ENCODE measurements at places on chromosomes 16 and 17.

DNA sequence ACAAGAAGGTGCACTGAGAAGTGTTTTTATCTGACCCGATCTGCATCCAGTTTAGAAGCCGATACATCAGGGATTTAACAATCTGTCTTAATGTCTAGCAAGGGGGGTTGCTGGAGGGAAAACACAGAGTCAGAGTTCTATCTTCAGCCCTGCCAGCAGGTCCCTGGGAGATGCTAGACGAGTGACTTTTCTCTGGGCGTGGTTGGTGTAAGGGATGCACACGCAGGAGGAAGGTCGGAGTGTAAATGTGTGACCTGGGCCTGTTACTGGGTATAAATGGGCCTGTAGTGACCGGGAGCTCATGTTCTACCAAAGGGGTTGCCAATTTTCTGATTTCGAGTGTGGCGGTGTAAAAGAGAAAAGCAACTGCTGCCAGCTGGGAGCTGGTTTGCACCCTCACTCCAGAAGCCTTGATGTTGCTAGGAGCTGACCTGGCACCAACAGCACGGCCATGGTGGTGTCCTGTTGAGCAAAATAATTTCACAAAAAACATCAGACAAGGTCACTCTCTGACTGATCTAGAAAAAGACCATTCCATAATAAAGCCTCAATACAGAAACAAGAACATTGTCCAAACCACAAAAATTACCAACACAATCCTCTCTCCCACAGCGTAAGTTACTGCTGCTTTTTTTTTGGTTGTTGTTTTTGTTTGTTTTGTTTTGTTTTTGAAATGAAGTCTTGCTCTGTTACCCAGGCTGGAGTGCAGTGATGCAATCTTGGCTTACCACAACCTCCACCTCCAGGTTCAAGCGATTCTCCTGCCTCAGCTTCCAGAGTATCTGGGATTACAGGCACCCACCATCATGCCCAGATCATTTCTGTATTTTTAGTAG, 1.3 kb upstream of the KCTD13 start:
- no peak for DNase-seq

DNA sequence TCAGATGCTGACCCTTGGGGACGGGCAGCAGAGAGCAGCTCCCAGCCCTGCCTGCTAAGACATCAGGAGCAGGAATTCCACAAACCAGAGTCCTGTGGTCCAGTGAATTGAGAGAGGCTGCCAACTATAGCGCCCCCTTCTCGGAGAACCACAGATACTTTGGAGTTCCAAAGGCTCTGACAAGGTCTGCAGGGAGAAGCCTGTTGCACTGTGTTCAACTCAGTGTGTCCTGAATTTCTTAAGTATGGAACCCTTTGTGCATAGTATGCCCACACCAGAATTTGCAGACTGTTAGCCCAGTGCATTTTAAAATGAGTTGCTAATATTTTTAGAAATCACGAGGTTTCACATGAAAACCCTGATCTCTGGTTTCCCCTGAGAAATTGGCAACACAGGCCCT, 223.4 kb downstream of the KATNIP start:
- no peak for DNase-seq

DNA sequence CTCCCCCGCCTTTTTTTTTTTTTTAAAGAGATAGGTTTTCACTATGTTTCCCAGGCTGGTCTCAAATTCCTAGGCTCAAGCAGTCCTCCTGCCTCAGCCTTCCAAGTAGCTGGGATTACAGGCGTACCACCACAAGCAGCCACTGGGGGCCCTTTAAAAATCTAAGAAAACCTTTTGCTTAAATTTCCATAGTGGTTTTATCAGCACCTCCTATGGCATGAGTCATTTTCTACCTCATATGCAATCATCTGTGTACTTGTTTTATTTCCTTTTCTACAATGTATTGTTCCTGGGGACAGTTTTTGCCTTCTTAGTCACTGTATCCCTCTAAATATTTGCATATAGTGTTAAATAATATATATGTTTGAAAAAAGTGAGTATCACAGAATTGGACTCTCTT, 29.2 kb downstream of the GNA13 start:
- peak; percentile 49 for DNase-seq

- DNase-seq = no peak
These were observed 76.2 kb downstream of the NT5M start for GRCh38 chr17:17379197-17379991.

DNA sequence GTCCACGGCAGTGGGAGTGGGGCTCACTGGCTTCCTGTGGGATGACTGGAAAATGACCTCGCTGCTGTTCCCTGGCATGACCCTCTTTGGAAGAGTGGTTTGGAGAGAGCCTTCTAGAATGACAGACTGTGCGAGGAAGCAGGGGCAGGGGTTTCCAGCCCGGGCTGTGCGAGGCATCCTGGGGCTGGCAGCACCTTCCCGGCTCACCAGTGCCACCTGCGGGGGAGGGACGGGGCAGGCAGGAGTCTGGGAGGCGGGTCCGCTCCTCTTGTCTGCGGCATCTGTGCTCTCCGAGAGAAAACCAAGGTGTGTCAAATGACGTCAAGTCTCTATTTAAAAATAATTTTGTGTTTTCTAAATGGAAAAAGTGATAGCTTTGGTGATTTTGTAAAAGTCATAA, 7.8 kb upstream of the RNF213 start:
- DNase-seq = no peak

DNA sequence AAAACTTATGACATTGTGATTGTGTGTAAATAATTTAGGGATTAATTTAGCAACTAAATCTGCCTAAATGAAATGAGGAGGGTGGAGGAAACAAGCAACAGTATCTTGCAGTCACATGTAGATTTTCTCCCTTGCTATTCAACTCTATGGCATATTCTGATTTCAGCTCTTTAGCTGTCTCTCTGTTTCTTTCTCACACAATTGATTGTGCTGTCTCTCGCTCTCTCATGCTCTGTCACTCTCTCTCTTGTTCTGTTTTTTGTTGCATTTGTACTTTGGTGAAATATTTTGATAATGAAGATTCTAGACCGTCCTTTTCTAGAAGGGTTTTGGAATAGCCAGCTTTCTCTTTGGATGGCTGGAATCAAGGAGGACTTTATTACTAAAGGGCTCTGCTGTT, 70.6 kb downstream of the BCAS3 start:
- DNase-seq = no peak

GRCh38 chr17:17513626-17514025, 17.4 kb upstream of the RASD1 start:
- DNase-seq = no peak

- no peak for DNase-seq
These were observed 130.5 kb downstream of the NPIPB5 start for GRCh38 chr16:22641131-22641628.
